ENCODE measurements at places on chromosomes 7 and 10. TPM values are rescaled to one million over a fixed set of nuclear protein-coding genes. Genes with fewer than 3 reads are reported as not detected.

GRCh38 chr7:43771128-43771527, 12.6 kb downstream of the BLVRA start:
- DNase-seq: no peak

DNA sequence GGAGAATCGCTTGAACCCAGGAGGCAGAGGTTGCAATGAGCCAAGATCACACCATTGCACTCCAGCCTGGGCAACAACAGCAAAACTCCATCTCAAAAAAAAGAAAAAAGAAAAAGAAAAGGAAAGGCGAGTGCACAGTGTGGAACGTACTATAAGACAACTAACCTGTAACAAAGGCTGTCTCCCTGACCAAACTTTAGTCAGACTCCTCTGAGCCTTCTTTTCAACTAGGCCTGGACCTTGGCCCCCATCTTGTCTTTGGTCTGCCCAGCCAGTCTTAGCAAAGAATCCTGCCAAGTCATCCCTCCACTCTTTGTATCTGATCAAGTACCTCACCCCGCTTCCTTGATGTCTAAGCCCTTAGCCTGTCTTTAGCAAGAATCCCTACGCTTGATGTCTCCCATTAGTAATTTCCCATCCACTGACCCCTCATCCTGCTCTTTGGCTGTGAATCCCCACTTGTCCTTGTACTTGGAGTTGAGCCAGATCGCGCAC, 68.9 kb upstream of the KDM7A start:
- DNase-seq: no peak

DNA sequence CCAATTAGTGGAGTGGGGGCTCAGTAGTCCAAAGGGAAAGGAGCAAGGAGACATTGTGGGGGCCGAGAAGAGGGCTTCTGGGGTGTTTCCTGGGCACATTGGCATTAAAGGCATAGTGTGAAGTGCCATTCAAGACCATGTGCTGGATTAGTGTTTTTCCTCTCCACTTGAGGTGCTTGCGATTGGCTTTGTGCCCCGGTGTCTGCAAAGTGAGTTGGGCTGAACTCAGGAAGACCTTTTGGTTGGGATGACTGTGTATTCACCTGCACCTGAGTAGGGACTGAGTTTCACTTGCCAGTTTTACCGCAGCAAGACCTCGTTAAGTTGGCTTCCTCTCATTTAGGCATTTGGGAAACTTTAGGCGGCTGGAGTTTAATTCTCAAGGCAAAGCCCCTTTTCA, 73.0 kb downstream of the TCF7L2 start:
- no peak for DNase-seq

GRCh38 chr10:13072339-13072738, 27.6 kb upstream of the OPTN start:
- DNase-seq: no peak

DNA sequence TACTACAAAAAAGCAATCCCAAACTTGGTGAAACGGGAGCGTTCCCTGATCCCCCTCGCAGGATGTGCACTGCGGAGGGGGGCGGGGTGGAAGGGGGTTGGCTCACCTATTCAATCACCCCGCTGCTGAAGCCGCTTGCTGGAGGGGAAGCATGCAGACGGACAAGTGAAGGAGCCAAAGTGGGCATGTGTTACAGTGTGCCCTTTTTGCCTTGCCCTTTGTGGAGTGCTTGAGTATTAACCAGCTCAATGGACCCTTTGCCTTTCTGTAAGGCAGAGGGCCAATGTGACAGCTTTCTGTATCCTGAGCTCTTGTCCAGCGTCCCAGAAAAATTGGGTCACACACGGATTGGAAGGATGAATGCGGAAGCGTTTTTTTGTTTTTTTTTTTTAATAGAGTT, 348.9 kb upstream of the NPSR1 start:
- DNase-seq: no peak

- no peak for DNase-seq
Measured at GRCh38 chr7:134616611-134617010, 30.0 kb upstream of the BPGM start.

DNA sequence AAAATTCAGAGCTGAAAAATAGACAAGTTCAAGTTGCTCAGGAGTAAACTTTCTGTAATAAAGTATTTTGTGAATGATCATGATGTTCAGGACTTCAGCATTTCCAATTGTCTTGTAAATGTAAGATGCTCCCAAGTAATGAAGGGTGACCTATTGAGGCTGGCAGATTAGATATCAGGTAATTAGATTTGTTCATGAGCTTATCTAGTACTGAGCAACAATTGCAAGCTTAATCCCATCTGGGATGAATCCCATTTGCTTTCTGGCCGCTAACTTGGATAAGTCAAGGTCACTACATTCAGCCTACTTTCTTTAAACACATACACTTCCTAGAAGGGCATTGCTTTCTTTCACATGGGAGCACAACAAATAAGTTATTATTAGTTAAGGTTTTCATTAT, 82.4 kb upstream of the ITGB1 start:
- DNase-seq: no peak

DNA sequence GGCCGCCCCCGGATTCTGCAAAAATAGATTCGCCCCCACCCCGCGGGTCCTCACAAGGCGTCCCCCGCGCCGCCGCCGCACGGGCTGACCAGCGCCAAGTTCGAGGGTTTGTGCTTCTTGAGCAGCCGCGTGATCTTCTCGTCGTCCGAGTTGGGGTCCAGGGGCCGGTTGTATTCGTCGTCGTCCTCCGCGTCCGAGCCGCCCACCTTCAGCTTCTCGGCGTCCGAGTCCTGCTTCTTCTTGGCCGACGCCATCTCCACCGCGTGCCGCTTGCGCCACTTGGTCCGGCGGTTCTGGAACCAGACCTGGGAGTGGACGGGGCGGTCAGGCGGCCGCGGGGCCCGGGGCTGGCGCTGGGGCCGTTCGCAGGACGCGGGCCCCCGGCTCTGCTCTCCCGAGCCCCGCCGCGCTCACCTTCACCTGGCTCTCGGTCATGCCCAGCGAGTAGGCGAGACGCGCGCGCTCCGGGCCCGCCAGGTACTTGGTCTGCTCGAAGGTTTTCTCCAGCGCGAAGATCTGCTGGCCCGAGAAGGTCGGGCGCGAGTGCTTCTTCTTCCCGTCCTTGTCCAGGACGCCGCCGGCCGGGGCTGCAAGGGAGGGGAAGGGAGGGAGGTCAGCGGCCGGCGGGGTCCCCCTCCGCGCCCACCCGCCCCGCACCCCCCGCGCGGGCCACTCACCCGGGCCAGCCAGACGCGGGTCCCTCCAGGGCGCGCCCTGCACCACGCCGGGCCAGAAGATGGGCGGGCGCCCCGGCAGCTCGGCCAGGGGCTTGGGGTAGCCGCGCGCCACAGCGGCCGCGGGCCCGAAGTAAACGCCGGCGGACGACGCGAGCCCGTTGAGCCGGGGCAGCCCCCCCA, 853 bp downstream of the NKX6-2 start:
- DNase-seq: no peak

DNA sequence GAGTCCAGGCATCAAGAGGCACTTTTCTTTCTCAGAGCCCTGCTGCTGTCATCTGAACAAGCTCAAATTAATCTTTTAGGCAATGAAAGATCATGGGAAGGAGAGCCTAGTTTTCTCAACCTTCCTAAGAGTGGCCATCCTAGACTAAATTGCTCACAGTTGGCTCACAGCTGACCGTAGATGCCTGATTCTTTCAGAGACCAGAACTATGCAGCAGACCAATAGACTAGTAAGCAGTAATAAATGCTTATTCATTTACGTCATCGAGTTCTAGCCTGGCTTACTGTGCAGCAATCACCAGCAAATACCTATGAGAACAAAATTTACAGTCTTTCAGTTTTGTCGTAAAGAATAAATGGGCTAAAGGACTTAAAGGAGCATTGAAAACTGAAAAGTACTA, 602.9 kb upstream of the GHITM start:
- DNase-seq: no peak

DNA sequence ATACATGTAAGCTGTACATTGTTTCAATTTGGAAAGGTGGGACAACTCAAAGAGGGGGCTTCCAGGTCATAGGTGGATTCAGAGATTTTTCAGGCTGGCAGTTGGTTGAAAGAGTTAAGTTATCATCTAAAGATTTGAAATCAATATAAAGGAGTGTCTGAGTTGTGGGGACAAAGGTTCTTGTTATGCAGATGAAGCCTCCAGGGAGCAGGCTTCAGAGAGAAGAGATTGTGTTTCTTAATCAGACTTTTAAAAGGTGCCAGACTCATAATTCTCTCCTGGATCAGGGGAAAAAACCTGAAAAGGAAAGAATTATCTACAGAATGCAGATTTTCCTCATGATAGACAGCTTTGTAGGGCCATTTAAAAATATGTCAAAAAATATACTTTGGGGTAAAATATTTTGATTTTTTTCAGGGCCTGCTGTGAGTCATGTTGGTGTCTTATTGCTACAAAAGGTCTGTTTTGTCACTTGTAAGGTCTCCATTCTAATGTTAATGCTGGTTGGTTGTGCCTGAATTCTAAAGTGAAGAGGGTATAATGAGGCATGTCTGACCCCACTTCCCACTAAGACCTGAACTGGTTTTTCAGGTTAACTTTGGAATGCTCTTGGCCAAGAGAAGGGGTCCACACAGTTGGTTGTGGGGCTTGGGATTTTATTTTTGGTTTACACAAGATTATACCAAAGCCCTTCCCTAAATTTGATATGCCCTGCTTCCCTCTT, 52.7 kb upstream of the PRSS1 start:
- no peak for DNase-seq

- no peak for DNase-seq
Measured at GRCh38 chr7:91784469-91784868, 96.0 kb downstream of the MTERF1 start.

The GJD4 gene
- total RNA-seq: not detected

The GDF10 gene
- total RNA-seq: 0.23 TPM

The KIAA1549 gene
- total RNA-seq: 1.1 TPM

The TMEM130 gene
- total RNA-seq: not detected

The COBL gene
- not detected for total RNA-seq

The TMEM60 gene
- 7.1 TPM for total RNA-seq

The PGAM1 gene
- 610 TPM for total RNA-seq

The VAX1 gene
- not detected for total RNA-seq

The MMRN2 gene
- total RNA-seq: not detected
